ENCODE measurements at places on chromosomes 6 and 20.

- DNase-seq, result no peak
Measured at GRCh38 chr6:62324834-62325233, 38.8 kb upstream of the KHDRBS2 start.

GRCh38 chr6:6699741-6700367 is 111.3 kb downstream of the LY86 start:
- no peak for DNase-seq

- DNase-seq, result no peak
Measured at GRCh38 chr6:150999107-150999506, 133.6 kb downstream of the MTHFD1L start.

GRCh38 chr6:54913211-54913610 is 66.6 kb downstream of the FAM83B start:
- no peak for DNase-seq

GRCh38 chr6:112450663-112451062 is 103.5 kb downstream of the RFPL4B start:
- no peak for DNase-seq

DNA sequence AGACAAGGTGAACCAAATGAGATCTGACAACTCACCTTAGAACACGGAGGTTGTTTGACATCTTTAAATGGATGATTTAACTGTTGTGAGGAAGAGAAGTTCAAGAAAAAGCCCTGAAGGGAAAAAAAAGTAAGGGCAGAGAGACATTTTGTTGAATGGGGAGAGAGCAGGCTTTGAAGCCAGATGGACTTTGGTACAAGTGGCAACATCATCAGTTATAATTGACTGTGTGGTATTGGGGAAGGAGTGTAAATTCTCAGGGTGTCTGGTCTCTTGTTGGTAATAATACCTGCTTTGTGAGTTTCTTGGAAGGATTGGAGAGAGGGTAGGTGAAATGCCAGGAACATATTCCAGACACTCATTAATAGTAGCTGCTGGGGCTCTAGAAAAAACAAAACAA is 21.6 kb downstream of the OGFRL1 start:
- no peak for DNase-seq

- DNase-seq, result no peak
Measured at GRCh38 chr6:156808287-156808686, 31.1 kb downstream of the ARID1B start.

GRCh38 chr6:39792540-39793450 is 619 bp downstream of the DAAM2 start:
- no peak for DNase-seq

DNA sequence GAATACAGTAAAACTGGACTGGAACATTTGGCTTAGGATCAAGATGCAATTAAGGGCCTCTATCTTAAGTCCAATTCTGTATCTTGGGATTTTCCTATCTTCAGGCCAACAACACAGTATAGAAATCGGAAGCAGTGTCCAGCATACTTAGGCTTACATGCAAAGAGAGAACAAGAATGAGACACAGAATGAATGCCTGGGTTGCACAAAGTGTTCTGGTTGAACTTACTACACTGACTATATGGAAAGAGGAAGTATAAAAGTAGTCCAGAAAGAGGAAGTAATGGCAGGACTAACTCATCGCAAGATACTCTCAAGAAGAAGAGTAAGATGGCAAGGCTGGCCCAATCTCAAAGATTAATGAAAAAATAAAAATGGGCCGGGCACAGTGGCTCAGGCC is 87.6 kb downstream of the BTBD9 start:
- no peak for DNase-seq

All from activated CD4-positive, alpha-beta T cell treated with anti-CD3 and anti-CD28 coated beads, Interleukin-2, amount 10 ng/mL, durations not matched to agents 24 days and 14 days (primary cell).